Hematopoietic multipotent progenitor cell treated with erythropoietin and hydrocortisone succinate and interleukin-3 and kit ligand, for 4 days (in vitro differentiated cells): ENCODE measurements at places on chromosomes 11 and 22.

- DNase-seq: peak; percentile 93
Measured at GRCh38 chr22:23767673-23768548, at the start of gene CHCHD10. CHCHD10 (minus strand) TSS chr22:23767972; CDS start chr22:23767874, 98 bp downstream.

DNA sequence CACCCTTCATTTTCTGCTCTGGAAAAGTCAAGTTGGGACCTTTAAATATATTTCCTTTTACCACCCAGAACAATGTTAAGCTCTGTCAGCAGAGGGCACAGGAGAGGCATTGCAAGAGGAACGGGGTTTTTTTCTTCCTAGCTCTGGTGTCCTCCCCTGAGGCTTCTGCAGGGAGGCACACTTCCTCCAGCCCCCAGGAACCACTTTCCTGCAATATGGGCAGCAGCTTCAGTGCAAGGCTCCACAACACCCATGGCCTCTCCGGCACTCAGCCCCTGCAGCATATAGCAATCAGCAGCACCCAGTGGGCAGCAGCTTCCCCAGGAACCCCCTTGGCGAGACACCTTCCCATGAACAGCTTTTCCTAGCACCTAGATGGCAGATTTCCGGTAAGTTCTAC lies 101.4 kb downstream of the SYT9 start:
- DNase-seq: peak; percentile 74

DNA sequence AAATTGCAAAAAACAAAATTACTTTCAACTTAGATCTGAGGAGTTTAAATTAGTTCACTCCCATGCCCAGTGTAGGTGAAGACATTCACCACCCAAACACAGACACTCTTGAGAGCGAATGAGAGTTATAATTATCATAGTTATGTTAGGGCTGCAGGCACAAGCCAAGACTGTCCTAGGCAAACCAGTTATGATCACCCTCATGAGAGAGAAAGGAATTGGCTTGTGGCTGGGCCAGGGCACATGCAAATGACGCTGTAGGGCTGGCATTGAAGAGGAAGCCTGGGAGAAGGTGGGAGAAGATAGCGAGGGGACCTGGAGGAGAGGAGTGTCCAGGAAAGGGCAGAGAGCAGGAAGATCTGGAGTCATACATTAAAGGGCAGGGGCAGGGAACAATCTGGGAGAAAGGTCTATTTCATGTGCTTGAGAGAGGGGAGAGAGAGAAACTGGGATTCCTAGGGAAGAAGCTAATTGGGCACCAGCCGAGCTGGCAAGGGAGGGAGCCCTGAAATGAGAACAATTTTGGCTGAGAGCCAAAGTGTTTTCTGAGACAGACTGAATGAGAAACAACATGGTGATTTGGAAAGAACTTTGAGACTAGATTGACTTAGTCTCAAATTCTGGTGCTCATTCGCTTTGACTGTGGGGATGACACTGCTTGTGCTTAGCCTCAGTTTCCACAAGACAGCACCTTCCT lies 279.9 kb downstream of the KIRREL3 start:
- no peak for DNase-seq

DNA sequence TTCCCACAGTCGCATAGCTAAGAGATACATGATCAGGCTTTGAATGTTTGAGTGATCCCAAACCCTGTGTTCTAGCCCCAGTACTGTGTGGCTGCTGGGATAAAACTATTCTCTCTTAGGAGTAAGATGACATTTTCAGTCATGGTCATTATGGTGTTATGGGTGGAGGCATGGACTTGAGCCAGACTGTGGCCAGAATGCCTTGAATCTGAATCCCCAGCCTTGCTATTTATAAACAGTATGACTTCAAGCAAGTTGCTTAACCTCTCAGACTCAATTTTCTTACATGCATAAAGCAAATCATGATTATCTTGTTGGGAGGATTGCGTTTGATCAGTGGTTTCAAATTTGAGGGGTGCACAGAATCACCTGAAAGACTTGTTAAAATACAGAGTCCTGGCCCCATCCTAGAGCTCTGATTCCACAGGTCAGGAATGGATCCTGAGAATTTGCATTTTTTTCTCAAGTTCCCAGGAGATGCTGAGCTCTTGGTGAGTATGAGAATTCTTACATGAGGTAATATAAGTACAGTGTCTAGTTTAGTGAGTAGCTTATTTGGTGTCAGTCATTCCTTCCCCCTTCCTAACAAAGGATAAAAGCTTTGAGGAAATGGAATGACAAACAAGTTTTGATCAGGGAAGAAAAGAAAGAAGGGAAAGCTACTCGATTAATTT lies 571.7 kb downstream of the METTL15 start:
- DNase-seq: no peak

DNA sequence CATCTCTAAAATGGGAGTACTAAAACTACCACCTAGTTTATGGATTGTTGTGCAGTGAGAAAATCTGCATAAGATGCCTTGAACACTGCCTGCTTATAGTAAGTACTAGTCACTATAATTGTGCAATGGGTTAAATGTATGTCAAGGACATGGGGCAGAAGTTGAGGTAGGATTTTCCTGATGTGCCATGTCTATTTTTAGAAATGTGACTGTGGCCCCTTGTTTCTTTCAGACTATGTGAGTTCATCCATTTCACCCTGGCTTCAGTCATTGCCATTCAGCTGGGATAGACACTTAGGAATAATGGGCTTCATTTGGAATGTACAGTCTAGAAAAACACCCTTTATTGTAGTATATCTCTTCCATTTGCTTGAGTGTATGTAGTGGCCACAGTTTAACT lies 51.4 kb downstream of the BDNF start:
- DNase-seq: no peak

- DNase-seq: peak; percentile 90
Measured at GRCh38 chr11:124670732-124671131, 2.8 kb downstream of the SIAE start.
